ENCODE measurements at places on chromosomes 4 and X. TPM values are rescaled to one million over a fixed set of nuclear protein-coding genes. Genes with fewer than 3 reads are reported as not detected.

The GAGE12E gene
- not detected for polyA plus RNA-seq

The PPEF2 gene
- 0.58 TPM for polyA plus RNA-seq

The CNGA2 gene
- polyA plus RNA-seq: not detected

The HTN3 gene
- not detected for polyA plus RNA-seq

The KIAA0232 gene
- 48.0 TPM for polyA plus RNA-seq

The BMPR1B gene
- 22.7 TPM for polyA plus RNA-seq

The SMIM10 gene
- 10.5 TPM for polyA plus RNA-seq

The C1QTNF7 gene
- 27.6 TPM for polyA plus RNA-seq

The MAGEA8 gene
- 0.43 TPM for polyA plus RNA-seq

DNA sequence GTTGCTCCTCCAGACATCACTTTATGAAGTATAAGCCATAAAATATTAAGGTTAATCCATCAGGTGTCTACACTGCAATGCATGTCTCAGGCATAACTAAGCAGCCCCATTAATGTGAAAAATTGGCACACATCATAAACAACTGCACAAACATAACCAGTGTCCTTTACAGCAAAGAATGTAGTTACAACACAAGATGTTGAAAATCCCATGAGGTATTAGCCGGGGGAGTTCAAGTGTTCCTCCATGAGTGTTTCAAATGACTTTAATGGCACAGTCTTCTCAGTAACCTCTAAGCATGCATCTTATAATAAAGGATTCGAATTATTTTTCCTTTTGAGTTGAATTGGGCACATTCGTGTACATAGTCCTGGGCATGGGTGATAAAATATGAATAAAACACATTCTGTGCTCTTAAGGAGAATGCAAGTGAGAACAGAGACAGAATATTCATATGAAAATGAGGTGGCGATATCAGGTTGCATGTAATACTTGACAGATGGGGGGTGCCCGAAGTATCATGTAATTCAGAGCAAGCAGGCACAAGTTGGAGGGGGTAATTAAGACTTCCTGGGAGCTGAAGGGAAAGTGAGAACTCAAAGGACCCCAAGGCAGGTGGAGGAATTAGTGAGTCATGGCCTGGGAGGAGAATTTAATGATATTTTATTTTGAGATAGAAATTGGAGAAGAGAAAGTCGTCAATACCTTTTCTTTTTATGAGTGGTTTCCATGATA is 18.2 kb upstream of the VCX2 start:
- DNase-seq: no peak

DNA sequence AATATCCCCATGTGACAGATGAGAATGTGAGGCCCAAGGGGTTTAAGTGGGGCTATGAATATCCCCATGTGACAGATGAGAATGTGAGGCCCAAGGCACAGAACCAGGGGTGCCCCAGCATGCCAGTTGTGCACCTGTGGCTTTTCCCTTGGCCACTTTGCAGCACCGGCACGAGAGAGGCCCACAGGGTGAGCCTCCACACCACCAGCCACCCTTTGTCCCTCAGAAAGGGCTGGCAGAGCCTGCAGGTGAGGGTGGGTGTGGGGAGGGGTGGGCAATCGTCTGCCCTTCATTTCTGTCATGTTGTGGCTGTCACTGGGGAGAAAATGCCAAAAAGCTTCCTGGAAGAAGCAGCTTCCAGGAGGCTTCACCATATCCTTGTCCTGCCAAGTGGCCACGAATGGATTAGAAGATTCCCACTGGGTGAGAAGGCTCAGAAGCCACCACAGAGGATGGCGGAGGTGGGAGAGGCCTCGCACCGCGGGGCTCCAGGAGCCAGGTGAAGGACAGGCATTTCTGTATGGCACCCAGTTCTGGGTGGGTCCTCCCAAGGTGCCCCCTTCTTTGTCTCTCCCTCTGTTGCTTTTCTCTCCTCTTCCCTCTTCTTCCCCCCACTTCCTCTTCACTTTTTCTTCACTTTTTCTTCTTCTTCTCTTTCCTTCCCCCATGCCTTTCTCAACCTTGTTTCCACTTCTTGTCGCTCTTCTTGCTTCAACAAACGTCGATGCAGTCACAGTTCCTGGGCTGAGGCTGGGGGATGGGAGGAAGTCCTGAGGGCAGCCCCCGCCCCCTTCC is 469 bp upstream of the GPR78 start:
- DNase-seq: no peak

DNA sequence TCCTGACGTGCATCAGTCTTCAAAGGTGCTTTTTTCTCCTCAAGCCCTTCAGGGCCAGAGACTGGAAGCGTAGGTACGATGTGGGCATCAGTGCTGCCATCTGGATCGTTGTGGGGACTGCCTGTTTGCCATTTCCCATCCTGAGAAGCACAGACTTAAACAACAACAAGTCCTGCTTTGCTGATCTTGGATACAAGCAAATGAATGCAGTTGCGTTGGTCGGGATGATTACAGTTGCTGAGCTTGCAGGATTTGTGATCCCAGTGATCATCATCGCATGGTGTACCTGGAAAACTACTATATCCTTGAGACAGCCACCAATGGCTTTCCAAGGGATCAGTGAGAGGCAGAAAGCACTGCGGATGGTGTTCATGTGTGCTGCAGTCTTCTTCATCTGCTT is 15.7 kb downstream of the P2RY10 start:
- DNase-seq: no peak

DNA sequence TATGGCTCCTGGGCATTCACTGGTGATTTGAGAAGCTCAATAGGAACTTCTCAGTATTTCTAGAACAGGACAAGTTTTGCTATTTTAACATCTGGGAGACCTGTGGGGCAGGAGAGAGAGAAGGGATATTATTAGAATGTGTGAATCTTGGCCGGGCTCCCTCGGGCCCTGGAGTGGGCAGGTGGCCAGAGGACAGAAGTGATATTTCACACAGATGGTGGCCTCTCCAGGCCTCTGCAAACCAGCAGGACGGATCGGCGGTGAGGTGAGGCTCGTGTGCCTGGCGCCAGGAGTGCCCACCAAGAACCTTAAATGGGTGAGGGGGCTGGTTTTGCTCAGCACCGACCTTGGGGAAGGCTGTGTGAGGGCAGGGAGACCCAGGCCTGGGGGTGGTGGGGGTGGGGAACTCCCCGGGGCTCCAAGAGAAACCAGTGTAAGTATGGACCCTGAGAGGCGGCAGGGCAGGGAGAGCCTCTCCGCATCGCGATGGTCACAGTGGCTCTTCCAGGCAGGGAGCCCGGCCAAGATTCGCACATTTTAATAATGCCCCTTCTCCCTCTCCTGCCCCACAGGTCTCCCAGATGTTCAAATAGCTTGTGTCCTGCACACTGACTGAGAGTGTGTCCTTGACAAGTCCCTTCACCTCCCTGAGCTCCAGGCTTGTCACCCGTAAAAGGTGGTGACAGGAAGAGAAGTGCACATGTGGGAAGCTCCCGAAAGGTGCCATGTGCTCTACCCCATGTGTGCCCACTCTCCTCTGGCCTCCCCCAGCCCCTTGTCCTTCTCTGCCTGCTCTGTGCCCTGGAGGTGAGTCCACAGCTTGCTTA is 64.9 kb downstream of the SORCS2 start:
- DNase-seq: no peak

DNA sequence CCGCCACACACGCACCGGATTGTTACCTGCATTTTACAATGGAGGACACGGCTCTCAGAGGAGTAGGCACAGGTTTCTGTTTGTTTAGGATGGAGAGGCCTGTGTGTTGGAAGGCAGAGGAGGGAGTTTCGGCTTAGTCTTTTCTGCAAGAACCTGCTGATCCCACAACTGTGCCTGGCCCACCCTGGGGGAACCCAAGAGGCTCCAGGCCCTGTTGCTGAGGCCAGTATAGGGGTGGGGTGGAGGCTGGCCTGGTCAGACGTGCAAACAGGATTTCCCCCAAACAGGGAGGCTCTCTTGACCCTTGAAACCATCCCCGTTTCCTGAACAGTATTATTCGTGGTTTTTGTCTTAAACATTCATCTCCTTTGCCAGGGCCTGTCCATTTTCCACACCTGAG is 772 bp upstream of the SLC49A3 start:
- DNase-seq: no peak

- DNase-seq: no peak
Measured at GRCh38 chr4:52949336-52949735, 87.2 kb downstream of the RASL11B start.

- DNase-seq: peak; percentile 82
Measured at GRCh38 chrX:103554687-103555424, 30.5 kb upstream of the TCEAL4 start.

DNA sequence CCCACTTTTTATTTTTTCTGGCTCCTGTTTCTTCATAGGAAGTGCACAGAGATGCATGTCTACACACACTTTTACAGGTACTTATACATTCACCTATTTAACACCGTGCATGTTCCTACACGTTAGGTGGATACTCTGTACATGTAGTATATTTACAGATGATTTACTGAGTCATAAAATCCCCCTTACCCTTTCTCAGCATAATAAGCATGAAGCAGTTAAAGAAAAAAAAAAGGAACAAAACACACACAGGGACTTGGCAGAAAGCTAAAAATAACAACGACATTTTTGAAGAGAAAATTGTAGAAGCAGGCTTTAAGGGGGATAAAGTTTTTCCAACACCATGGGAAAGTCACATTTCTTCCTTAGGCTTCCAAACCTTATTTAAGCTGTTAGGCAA is 96.4 kb upstream of the IQCM start:
- DNase-seq: peak; percentile 21

All from left kidney (tissue), 8 donors.